NCI-H82 (cell line): ENCODE measurements at places on chromosomes 7 and 10.

DNA sequence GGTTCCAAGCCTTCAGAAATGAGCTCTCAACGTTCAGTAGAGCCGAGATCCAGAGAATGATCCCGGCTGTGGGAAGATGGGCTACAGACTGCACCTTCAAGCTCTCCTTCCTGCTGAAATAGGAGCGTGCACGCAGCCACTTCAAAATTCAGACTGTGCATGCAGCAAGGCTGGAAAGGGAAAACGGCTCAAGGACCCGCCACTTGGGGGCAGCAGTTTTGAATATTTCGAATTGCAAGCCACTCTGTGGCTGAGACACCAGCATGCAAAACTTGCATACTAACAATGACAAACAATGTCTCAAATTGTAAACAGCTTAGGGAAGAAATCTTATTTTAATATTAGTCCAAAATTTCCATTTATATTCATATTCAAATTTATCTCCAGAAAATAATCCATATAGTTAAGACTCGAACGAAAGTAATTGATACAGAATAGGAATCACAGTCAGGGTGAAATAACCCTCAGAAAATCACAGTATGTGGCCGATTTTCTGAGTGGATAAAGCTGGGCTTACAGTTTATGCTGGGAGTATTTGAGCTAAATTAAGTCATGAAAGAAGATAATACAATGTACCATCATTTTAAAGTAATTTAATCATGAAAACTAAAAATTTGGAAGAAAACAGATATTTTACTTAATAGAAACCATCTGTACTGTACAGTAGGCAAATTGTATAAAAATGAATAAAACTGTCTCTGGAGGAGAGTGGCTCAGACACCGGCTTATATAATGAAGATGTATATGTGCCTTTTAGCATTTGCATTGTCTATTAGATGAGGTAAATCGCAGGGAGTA lies 137.9 kb upstream of the MKI67 start:
- DNase-seq: peak; percentile 64

GRCh38 chr10:107771066-107771465 lies 606.6 kb upstream of the SORCS1 start:
- DNase-seq: no peak

- no peak for DNase-seq
These were observed 4.1 kb downstream of the GET4 start for GRCh38 chr7:880450-880849.

DNA sequence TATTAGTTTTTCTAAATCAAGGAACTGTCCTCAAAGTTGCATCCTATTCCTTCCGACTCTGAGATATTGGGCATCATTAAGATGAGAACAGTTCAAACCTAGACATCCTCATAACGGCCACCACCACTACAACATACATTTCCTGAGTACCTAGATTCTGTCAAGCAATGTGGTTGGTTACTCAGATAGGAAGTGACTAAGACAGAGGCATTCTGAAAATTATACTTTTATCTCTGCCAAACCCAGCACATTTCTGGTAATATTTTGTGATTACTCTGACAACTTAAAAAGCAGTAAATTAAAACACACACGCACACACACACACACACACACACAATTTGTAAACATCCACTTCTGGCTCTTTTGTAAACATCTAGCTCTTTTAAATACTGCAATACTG lies 291.2 kb upstream of the MEOX2 start:
- no peak for DNase-seq

GRCh38 chr10:20157314-20157713 lies 341.1 kb downstream of the PLXDC2 start:
- no peak for DNase-seq

DNA sequence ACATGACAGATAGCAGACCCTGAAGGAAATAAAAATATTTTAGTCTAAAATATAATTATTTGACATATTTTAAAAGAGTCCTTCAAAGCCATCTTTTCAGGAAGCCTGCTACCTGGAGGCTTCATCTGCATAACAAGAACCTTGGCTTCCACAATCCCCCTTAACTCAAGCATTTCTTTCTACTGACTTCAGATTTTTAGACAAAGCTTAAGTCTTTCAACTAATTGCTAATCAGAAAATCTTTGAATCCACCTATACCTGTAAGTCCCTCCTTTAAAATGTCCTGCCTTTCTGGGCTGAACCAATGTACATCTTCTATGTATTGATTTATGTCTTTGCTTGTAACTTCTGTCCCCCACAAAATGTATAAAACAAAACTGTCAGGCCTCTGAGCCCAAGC lies 23.5 kb upstream of the PRF1 start:
- DNase-seq: no peak

DNA sequence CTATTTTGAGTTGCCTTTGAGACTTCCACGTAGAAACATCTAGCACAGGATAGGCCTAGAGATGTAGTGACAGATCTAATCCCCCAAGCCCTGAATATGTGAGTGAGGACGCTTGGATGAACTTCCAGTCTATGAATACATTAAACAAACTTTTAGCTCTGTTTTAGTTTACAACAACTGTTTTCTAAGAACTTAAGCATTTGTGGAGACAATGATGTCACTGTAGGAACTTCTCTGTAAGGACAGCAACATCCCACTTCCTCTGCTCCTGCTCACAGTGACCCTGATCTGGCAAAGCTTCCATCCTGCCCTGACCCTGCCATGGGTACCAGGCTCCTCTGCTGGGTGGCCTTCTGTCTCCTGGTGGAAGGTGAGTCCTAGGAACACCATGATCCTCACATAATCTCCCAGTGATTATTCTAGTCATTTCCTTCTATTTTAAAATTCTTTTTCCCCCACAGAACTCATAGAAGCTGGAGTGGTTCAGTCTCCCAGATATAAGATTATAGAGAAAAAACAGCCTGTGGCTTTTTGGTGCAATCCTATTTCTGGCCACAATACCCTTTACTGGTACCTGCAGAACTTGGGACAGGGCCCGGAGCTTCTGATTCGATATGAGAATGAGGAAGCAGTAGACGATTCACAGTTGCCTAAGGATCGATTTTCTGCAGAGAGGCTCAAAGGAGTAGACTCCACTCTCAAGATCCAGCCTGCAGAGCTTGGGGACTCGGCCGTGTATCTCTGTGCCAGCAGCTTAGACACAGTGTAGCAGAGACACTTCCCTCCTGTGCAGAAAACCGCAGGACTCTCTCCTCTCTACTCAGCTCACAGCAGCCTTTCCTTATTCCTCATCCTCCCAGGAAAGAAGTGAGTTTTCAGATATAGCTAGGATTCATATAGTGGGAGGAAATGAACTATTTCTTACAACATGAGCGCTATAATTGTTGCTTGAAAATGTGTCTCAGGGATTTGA lies 194.4 kb upstream of the PRSS1 start:
- no peak for DNase-seq

DNA sequence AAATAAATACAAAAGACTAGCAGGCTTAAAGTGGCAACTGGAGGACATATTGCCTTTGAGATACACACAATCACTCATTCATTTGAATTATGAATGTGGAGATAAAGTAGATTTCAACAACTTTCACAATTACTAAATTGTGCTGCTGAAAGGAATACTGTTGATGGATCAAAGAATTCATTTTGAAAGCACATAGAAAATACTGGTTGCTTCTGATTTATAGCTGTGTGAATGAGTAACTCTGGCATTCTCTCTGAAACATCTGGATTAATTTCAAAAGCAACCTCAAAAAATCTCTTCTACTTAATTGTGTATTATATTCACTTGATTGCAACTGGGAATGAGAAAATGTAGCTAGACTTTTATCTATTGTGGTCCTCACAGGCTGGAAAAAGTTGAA lies 397.6 kb downstream of the THSD7A start:
- DNase-seq: no peak

GRCh38 chr7:122886357-122887081 lies at the start of gene CADPS2:
TSS of gene CADPS2 (minus strand) at chr7:122886460. CDS start at chr7:122886337, 123 bp downstream.
- DNase-seq: peak; percentile 86

- DNase-seq: no peak
These were observed 212.3 kb upstream of the ZMIZ1 start for GRCh38 chr10:78856421-78856820.

GRCh38 chr10:48194830-48195229 lies 79.7 kb downstream of the FRMPD2 start:
- DNase-seq: no peak

- DNase-seq: no peak
These were observed 10.3 kb upstream of the OCM start for GRCh38 chr7:5870311-5870710.

- DNase-seq: no peak
These were observed 185.0 kb downstream of the TCF7L2 start for GRCh38 chr10:113135025-113135424.

- DNase-seq: no peak
These were observed 867.5 kb downstream of the NRG3 start for GRCh38 chr10:82742478-82742877.

DNA sequence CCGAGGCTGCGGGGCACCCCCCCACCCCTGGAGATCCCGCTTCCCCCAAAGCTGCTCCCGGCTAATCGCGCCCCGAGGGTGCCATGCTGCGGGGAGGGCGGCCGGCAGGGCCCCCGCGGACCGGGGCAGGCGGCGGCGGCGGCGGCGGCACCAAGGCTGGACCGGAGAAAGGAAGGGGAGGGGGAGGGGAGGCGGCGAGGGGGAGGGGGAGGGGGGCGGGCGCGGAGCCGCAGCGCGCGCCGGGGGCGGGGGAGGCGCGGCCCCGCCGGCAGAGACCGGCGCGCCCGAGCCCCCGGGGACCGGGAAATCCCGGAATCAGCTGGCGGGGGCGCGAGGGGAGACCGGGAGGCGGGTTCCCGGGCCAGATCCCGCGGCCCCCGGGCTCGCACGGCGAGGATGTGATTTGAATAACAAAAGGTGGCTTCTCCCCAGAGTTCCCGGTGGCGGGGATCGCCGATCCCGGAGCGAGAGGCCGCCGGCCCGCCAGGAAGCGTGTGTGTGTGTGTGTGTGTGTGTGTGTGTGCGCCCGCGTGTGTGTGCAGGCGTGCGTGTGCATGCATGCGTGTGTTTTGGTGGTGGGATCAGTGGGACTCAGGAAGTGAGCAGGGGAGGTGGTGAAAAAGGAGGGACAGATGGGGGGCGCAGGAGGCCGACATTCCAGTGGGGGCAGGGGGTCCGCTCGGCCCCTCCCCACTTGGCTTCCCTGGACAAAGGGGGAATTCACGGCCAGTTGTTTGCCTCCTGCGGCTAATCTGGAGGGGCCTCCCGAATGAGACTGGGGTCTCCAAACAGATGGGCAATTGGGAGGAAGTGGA lies 99.5 kb downstream of the HIP1 start:
- peak; percentile 83 for DNase-seq

DNA sequence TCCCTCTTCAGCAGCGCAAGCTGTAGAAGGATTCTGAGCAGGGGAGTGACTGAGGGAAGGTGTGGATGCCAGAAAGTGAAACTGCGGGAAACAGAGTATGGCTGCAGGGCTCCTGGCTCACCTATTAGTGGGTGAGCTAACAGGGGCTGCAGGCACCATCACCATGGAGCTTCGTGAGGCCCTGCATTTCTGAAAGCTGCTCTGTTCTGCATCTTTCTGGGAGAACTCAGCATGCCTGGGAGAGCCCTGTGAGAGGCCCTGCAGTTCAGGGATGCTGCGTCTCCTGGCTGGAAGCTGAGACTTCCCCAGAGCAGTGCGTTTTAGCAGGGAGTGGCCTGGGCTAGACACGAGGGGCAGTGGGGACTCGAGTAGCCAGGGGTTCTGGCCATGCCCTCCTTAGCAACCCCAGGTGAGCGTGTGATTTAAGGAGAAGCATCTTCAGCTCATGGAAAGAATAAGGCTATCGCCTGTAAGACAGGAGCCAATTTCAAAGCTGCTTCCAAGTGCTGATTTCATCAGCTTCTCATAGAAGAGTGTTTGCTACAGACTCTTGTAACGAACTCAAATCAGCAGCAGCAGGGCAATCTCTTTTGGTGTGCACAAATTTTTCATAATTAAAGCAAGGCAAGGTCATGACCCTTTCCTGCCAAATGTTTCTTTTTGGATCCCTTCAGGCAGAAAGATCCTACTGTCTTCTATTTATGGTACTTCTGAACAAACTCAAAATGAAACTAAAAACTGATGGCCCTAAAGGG lies 293.6 kb upstream of the ZNF32 start:
- no peak for DNase-seq

DNA sequence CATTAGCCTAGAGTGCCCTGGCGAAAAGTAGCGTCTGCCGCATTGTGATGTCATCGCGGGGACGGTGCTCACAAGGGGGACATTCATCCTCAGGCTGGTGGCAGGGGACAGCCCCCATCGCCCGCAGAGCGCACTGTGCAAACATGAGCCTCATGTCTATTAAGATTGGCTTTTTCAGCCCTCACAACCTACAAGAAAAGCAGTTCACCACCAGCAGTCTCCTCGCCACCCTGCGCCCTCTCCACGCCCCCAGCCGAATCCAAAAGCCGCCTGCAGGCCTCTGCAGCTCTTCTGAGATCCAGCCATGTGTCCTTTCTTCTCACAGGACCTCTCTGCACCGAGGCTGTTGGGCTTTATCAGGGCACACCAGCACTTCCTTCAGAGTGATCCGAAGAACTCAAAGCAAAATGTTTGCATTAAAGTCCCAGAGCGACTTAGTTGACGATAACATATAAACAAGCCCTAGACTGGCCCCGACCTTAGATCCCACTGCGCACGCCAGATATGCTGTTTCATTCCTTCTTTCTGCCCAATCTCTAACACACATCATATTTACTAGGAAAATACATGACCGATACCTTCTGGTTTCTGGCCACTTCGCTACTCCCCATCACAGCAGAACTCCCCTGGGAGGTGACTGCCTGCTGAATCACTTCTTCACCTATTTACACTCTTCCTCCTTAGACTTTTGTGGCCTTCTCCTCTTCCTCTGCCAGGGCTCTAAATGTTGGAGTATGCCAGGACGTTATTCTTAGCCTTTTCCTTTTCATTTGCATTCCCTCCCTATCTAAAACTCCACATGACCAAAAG lies 206.0 kb upstream of the SH2B2 start:
- no peak for DNase-seq

GRCh38 chr10:132836832-132837540 lies 51.0 kb upstream of the NKX6-2 start:
- peak; percentile 35 for DNase-seq

DNA sequence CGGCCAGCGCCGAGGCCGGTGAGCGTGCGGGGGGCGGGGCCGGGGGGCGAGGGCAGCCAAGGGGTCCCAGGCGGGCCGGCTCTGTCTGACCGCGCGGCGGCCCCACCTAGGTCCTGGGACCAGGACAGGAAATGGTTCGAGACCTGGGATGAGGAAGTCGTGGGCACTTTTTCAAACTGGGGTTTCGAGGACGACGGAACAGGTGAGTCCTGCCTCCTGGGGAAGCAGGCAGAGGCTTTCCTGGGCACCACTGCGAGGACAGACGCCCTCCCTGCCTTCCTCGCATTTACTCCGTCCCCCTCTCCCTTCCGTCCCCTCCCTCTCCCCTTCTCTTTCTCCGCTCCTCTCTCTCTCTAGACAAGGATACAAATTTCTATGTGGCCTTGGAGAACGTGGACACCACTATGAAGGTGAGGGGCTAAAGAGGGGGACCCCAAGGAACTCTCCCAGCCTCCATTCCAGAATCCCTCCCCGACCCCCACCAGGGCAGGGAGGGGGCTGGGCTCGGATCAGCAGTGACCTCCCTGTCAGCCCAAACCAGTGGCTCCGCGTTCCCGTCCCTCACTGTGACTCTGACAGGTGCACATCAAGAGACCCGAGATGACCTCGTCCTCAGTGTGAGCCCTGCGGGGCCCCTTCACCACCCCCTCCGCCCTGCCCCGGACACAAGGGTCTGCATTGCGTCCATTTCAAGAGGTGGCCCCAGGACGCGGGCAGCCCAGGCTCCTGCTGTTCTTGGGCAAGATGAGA lies 2.6 kb upstream of the MUC12 start:
- DNase-seq: no peak
